Fibroblast of the aortic adventitia (primary cell): ENCODE measurements at places on chromosomes 6 and 20. TPM values are rescaled to one million over a fixed set of nuclear protein-coding genes. Genes with fewer than 3 reads are reported as not detected.

DNA sequence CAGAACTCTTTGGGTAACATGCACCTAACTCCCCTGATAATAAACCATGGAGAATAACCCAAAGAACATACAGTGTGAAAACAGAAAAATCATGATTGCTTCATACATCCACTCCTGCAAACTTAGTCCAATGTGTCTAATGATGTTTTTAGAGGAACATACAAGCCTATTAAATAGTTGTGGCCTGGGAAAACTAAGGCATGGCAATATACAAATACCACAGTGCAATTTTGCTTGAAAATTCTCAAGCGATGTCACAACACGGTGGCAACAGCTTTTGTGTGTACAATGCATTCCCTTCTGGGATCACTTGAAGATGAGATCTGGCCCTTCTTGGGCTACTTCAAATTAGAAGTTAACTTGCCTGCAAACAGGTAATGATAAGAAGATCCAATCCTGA, 16.7 kb downstream of the MAP3K5 start:
- DNase-seq, result no peak

DNA sequence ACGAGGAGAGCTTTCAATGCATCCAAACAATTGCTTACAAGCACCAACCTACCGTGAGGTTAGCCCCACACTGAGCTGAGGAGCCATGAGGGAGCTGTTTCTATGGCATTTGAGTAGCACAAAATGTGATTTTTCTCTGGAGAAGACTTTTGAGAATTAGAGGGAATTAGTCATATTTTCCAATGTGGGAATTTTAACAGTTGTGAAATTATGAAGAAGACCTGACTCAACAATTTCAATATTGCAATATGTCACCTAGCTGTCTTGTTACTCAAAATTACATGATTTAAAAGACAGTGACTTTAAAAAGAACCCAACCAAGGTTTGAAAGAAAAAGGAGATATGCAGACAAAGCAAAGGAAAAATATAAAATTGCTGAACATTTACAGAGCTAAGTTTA, 62.6 kb upstream of the LY86 start:
- no peak for DNase-seq

The PSORS1C1 gene
- total RNA-seq, result 1.2 and 7.0 TPM in 2 replicates

The SPEF1 gene
- 0.09 TPM in 1 of 2 replicates, not detected in the other for total RNA-seq

- DNase-seq, result no peak
These were observed 15.7 kb upstream of the QKI start for GRCh38 chr6:163398815-163399214.

DNA sequence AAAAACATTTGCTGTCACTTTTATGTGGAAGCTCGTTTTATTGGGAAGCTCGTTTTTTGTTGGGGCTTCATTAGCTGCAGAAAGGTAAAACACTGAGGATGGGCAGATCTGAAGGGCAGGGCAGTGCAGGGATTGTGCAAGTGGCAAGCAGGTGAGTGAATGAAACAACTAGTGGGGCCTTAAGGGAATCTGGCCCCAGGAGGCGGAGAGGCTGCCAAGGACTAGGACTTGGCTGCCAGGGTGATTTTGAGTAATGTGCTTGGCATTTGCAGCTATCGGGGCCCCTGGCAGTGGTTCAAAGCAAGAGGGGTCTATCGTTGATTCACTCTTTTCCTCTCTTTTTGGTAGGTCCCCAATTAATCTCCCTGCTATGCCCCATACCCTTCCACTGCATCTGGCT, 11.5 kb downstream of the IL22RA2 start:
- DNase-seq, result no peak

GRCh38 chr6:43125555-43125954, 45.5 kb upstream of the SRF start:
- no peak for DNase-seq

GRCh38 chr6:5215159-5215558, 45.6 kb downstream of the LYRM4 start:
- DNase-seq, result peak; percentile 48

GRCh38 chr20:44659931-44660330, 8.4 kb upstream of the ADA start:
- no peak for DNase-seq

- DNase-seq, result peak; percentile 49
These were observed 26.6 kb upstream of the C6orf58 start for GRCh38 chr6:127550403-127550802.

The CYB5R4 gene
- 2.8 and 7.2 TPM in 2 replicates for total RNA-seq

The CDC5L gene
- 27.2 and 29.0 TPM in 2 replicates for total RNA-seq

DNA sequence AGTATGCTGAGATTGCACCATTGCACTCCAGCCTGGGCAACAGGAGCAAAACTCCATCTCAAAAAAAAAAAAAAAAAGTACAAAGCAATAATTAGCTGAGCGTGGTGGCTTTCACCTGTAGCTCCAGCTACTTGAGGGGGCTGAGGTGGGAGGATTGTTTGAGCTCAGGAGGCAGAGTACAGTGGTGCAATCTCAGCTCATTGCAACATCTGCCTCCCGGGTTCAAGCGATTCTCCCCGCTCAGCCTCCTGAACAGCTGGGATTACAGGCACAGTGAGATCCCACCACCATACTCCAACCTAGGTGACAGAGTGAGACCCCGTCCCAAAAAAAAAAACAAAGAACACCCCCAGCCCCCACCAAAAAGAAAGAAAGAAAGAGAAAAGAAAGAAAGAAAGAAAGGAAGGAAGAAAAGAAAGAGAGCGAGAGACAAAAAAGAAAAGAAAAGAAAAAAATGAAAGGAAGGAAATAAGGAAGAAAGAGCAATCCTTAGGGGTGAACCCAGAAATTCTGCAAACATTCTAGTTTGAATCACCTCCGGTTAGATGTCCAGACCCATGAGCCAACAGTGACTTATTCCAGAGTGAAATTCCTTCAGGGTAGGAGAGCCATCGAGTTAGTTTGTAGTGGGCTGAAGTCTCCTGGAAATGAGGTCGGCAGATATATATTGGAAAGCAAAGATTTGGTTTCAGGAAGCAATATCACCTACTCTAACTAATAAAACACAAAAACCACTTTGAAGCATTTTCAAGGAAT, 3.2 kb upstream of the RIPOR3 start:
- no peak for DNase-seq

GRCh38 chr6:5439749-5440148, 178.4 kb downstream of the FARS2 start:
- DNase-seq, result no peak

- no peak for DNase-seq
These were observed 809.3 kb downstream of the HACE1 start for GRCh38 chr6:104050455-104050854.

The ZNF391 gene
- total RNA-seq, result 1.4 and 3.0 TPM in 2 replicates

The UNC93A gene
- not detected in 2 replicates for total RNA-seq

DNA sequence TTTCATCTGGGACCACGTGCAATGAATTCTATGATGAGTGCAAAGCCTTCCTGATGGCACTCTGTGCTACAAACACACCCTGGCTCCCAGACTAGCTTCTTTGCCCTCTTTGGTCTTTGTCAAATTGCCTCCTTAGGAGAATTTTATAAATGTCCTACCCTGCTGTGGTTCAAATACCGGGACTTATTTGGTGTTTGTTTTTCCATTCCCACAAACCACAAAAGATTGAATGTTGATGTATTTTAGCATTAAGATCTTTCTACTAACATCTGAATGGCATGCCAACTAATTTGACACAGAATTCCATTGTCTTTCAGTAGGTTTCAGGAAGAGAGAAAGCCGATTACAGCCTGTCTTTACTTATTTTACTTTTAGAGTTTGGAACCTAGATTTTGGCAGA, 424.2 kb upstream of the SLC35B3 start:
- no peak for DNase-seq

- no peak for DNase-seq
These were observed 902 bp downstream of the SLC29A1 start for GRCh38 chr6:44224029-44224964.

The PRICKLE4 gene
- 0.45 and 6.3 TPM in 2 replicates for total RNA-seq

GRCh38 chr6:89842228-89842627, 12.5 kb downstream of the CASP8AP2 start:
- DNase-seq, result no peak

The HCRTR2 gene
- total RNA-seq, result not detected in 2 replicates

The GGTLC1 gene
- total RNA-seq, result not detected in 2 replicates

DNA sequence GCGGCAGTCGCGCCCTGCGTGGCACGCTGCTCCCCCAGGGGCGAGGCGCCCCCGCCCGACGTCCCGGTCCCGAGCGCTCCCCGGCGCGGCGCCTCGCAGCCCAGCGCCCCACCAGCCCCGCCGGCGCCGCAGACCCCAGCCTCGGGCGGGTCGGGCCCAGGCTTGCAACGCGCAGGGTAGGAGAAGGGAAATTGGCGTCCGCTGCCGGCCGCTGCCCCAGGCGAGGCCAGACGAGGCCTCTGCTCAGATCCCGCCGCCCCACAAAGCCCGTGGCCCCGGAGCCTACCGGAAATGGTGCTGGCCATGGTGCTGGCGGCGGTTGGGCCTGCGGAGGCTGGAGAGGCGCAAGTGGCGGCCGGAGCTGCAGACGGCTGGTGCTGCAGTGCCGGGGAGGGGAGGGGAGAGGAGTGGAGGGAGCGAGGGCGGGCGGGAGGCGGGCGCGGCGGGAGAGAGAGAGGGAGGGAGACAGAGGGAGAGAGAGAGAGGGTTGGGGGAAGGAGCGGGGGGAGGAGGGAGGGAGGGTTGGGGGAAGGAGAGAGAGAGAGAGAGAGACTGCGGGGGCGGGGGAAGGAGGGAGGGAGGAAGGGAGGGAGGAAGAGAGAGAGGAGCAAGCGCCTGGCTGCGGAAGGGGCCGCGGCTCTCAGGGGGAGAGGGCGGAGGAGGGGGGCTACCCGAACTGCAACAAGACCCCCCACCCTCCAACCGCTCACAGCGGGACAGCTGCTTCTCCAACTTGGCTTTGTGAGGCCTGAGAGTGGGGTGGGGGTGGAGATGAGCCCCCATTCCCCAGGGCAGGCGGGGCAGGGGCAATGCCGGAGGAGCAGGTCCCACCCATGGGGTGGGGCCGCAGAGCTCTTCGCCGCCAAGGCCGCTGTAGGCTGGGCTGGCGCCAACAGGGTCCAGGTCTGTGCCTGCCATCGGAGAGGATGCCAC, at the start of gene STMN3:
TSS of gene STMN3 (minus strand) at position 384 of the 933 bp plus-strand sequence. CDS start at position 305, 79 bp downstream.
- peak; percentile 87 for DNase-seq

DNA sequence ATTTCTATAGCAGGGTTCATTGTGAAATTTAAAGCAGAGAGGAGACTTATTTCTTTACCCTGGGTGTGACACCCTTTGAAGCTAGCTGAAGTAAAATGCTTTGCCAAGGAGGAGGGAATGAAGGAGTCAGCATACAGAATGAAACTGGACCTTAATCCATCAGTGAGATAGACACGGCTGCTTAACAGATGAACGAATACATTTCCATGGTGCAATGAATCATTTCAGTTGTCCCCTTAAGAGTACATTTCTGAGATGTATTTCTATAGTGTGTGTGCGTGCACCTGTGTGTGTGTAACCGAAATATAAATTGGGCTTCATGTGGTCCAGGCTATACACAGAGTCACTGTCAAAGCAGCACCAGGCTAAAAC, 73.8 kb upstream of the CD93 start:
- peak; percentile 62 for DNase-seq

- peak; percentile 37 for DNase-seq
These were observed 42.7 kb downstream of the ANKRD6 start for GRCh38 chr6:89475634-89476033.

The FOXC1 gene
- 4.4 and 15.7 TPM in 2 replicates for total RNA-seq

DNA sequence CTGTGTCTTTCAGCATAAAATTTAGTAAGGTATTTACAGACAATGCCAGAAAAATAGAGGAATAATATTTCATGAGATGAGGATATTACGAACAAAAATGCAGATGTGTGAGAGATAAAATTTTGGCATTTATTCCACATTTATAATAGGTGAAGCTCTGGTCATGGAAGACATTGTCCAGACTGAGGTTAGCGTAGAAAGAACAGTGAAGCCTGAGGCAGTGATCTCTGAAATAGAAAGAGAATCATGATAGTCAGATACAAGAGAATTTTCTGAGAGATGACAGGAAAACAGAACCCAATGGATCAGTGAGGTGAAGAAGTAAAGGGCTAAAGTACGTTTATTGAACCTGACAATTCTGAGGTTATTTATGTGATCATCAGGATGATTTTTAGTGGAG, 1155.9 kb upstream of the GJE1 start:
- DNase-seq, result no peak

DNA sequence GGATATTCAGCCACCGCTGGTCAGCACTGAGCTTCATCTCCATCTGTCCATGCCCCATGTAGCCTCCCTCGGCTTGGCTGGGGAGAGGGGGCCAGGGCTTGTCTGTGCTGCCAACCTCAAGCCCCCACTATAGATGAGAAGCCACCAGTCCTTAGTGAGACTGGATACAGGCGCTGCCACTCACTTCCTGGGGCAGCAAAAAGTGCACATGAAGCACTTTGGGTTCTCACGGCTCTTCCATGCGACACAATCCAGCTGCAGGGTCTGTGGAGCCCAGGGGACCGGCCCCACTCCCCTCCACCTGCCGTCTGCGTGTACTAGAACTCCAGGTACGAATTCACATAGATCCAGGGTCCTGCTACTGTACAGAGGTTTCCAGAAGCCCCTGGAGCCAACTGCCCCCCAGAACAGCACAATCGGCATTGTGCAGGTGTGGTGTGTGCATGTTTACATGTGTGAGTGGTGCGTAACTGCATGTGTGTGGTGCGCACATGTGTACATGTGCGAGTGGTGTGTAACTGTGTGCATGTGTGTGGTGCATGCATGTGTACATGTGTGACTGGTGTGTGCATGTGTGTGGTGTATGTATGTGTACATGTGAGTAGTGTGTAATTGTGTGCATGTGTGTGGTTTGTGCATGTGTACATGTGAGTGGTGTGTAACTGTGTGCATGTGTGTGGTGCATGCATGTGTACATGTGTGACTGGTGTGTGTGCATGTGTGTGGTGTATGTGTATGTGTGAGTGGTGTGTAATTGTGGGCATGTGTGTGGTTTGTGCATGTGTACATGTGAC, 4.9 kb downstream of the FRMD1 start:
- no peak for DNase-seq

DNA sequence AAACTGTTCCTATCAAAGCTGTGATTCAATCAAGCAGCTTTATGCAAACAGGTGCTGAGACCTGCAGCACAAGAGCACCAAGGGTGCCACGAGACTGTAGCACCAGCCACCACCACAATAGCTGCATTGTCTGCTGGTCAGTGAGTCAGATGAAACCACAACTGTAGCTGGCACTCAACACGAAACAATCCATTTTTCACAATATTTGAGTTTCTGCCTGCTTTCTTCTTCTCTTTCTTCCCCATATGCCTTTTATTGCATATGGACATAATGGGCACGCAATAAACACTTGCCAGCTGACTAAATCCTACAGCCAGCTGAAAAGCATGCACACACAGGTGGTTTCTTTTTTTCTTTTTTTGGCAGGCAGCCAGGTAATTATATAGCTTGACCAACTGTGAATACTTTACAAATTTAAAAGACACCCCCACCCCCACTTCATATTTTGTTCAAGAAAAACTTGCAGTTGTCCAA, 16.6 kb downstream of the SLC2A12 start:
- peak; percentile 61 for DNase-seq

The PAQR8 gene
- 3.5 and 8.6 TPM in 2 replicates for total RNA-seq

DNA sequence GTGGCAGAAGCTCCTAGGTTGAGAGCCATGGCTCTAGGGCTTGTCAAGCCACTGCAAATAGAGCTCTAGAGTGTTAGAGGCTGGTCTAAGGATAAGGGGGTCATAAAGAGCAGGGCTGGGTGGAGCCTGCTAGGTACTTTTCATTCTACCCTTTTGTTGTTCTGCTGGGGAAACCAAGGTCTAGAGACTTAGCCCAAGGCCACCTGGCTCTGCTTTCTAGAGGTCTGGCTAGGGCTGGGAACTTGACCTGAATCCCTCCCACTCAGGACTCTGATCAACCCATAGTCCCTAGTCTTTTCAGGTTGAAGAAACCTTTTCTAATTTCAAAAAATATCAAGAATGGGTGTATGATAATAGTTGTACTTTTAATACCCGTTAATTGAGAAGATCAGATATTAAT, 13.7 kb downstream of the CHMP4B start:
- no peak for DNase-seq
